ENCODE measurements at places on chromosomes 6 and 20. TPM values are rescaled to one million over a fixed set of nuclear protein-coding genes. Genes with fewer than 3 reads are reported as not detected.

Gene ULBP3
- 16.6 TPM for polyA plus RNA-seq

Gene PRDM13
- polyA plus RNA-seq, result not detected

Gene HRH3
- polyA plus RNA-seq, result not detected

Gene MYBL2
- polyA plus RNA-seq, result 0.73 TPM

Gene PRDM1
- 3.9 TPM for polyA plus RNA-seq

Gene ADGRF1
- 35.3 TPM for polyA plus RNA-seq

GRCh38 chr6:134478764-134479399 lies 161.0 kb upstream of the SGK1 start:
- no peak overlapping the region for H3K27ac ChIP-seq
- no peaks in the 10 kb centered on the region for H3K36me3 ChIP-seq
- H3K4me1 ChIP-seq, result peaks cover 11% of the 10 kb centered on the region
- DNase-seq, result no peak
- H3K27me3 ChIP-seq, result no peaks in the 10 kb centered on the region

GRCh38 chr20:14832630-14833029 lies 495.2 kb upstream of the FLRT3 start:
- H3K4me3 ChIP-seq, result no peak overlapping the region
- no peaks in the 10 kb centered on the region for H3K27me3 ChIP-seq
- DNase-seq, result no peak
- H3K36me3 ChIP-seq, result no peaks in the 10 kb centered on the region
- H3K27ac ChIP-seq, result no peak overlapping the region
- peaks cover 7% of the 10 kb centered on the region for H3K4me1 ChIP-seq

DNA sequence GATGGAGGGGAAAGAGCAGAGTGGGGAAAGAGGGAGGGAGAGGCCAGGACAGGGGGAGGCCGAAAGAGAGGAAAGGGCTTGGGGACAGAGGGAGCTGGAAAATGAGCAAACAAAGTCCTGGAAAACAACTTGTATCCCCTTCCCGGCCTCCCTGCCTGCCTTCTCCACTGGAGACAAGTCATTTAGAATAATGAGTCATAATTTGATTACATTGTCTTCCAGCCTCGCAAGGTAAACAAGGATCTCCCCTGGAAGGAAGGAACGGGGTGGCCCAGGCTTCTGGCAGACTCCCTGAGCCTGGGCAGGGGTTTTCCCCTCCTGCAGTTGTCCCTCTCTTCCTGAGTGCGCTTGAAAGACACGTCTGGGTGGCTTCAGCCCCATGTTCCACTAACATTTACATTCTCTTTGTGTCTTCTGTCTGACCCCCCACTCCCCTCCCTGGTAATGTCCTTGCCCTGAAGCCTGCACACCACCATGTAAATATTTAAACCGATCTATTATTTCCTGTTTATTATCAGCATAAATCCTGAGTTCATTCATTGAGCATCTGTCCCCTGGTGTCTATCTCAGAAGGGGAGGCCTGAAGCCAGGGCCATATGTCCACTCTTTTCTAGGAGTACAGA lies 12.1 kb upstream of the MRPS18A start:
- H3K4me3 ChIP-seq, result no peak overlapping the region
- H3K27ac ChIP-seq, result no peak overlapping the region
- no peaks in the 10 kb centered on the region for H3K36me3 ChIP-seq

DNA sequence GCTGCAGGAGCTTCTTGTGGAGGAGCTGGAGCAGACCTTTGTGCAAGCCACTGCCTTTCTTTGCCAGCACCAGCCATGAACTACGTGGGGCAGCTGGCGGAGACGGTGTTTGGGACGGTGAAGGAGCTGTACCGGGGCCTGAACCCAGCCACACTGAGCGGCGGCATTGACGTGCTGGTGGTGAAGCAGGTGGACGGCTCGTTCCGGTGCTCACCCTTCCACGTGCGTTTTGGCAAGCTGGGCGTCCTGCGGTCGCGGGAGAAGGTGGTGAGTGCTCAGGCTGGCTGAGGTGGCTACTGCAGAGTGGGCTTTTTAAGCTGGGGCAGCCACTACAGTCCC lies 5.1 kb downstream of the LPIN3 start:
- H3K27ac ChIP-seq, result no peak overlapping the region
- peaks cover 15% of the 10 kb centered on the region for H3K36me3 ChIP-seq
- H3K4me1 ChIP-seq, result peaks cover 11% of the 10 kb centered on the region
- no peaks in the 10 kb centered on the region for H3K27me3 ChIP-seq

GRCh38 chr6:31693535-31693934 lies 9.6 kb downstream of the ABHD16A start:
- no peaks in the 10 kb centered on the region for H3K4me1 ChIP-seq
- no peak overlapping the region for H3K27ac ChIP-seq
- no peak for DNase-seq
- no peak overlapping the region for H3K4me3 ChIP-seq
- H3K27me3 ChIP-seq, result no peaks in the 10 kb centered on the region

- H3K4me1 ChIP-seq, result no peaks in the 10 kb centered on the region
- peaks cover 8% of the 10 kb centered on the region for H3K36me3 ChIP-seq
- no peak for DNase-seq
- no peak overlapping the region for H3K27ac ChIP-seq
- H3K27me3 ChIP-seq, result no peaks in the 10 kb centered on the region
Measured at GRCh38 chr6:47574789-47575188, 97.2 kb downstream of the CD2AP start.

DNA sequence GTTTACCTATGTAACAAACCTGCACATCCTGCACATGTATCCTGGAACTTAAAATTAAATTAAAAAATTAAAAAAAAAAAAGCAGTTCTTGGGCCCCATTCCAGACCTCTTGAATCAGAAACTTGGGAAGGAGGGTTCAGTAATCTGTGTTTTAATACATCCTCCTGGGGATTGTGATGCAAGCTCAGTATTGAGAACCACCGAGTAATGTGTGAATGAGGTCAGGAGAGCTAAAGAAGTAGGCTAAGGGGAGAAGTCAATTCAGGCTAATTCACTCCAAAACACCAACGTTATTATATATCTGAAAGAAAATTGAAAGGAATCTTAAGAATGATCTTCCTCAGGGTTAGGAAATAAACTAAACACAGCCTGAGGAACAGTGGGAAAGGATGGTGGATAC lies 120.4 kb downstream of the RNF144B start:
- no peak for DNase-seq
- H3K4me1 ChIP-seq, result peaks cover 6% of the 10 kb centered on the region
- H3K36me3 ChIP-seq, result no peaks in the 10 kb centered on the region

GRCh38 chr6:156912431-156912830 lies 135.3 kb downstream of the ARID1B start:
- H3K4me3 ChIP-seq, result no peak overlapping the region
- no peak overlapping the region for H3K27ac ChIP-seq
- no peaks in the 10 kb centered on the region for H3K4me1 ChIP-seq

DNA sequence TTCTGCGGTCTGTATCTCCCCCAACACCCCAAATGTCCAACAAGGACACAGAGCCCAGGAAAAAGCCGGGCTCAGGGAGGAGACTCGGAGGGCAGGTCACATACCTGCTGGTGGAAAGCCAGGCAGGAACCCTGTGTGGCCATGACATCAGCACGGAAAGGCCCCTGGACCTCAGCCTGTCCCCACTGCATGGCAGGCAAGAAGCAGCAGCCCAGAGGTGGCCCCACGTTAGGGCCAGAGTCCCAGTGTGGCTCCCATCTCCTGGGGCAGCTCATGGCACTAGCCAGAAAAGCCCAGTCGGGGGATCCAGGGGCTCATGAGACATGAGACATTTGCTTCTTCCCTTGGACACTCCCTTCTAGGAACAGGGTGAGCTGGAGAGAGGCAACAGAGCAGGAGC lies 258.7 kb downstream of the DLL1 start:
- no peak overlapping the region for H3K4me3 ChIP-seq
- H3K27ac ChIP-seq, result no peak overlapping the region
- H3K36me3 ChIP-seq, result no peaks in the 10 kb centered on the region

DNA sequence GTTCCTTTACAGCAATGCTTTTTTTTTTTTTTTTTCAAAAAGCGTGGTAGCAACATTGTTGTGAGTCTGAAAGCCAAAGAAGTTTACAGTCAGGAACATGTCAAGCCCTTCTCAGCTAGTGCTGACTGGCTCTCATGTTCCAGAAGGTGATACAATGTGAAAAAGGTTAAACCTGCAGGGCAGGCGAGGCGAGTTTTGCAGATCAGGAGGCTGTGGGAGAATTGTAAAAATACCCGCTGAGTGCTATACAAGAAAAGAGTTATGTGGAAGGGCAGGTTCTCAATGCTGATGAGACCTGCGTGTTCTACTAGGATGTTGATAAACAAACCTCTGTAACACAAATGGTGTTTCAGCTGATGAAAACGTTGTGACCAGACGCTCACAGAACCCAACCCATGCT lies 30.9 kb upstream of the RPP40 start:
- H3K36me3 ChIP-seq, result no peaks in the 10 kb centered on the region
- H3K4me1 ChIP-seq, result peaks cover 32% of the 10 kb centered on the region
- H3K27ac ChIP-seq, result no peak overlapping the region
- DNase-seq, result no peak

GRCh38 chr6:112027942-112028674 lies 25.8 kb upstream of the CCN6 start:
- peaks cover 2% of the 10 kb centered on the region for H3K27me3 ChIP-seq
- peaks cover 7% of the 10 kb centered on the region for H3K4me1 ChIP-seq
- H3K4me3 ChIP-seq, result no peak overlapping the region
- H3K36me3 ChIP-seq, result no peaks in the 10 kb centered on the region
- H3K27ac ChIP-seq, result no peak overlapping the region

DNA sequence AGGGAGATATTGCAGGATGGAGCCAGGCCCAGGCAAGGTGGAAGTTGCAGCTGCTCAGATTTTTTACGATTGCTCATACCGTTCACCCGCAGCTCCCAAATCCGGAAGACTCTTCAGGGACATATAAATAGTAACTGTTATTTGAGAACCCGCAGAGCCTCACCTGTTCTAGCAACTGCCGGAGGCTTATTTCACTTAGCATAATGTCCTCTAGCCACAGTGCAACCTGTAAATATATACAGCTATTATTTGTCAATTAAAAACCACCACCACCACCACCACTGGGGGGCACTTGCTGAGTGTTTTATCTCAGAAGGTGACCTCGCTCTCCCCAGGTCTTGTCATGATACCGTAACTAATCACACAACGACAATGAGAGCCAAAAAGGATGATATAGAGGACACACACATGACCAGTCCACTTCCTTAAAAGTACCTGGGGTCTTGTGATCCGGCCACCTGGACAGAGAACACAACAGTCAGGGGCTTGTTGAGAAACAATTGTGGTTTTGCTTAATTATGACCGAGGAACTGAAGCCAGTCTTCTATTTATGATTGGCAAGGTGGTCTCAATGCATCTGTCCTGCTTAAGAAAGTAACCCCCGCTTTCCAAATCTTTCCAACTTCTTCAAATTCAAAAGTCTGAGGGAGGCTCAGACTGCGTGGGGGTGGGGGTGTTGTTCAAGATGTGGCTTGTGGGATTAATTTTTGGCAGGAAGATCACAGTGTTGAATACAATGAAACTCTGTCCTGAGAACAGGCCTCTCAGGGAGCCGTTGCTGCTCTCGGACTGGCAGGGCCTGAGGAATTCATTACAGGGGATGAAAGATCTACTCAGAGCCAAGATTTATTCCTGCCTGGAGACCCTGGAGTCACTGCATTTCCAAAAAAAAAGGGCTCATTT lies 107.7 kb upstream of the PRND start:
- H3K27ac ChIP-seq, result peak overlapping the region; percentile 32
- no peaks in the 10 kb centered on the region for H3K27me3 ChIP-seq
- no peaks in the 10 kb centered on the region for H3K36me3 ChIP-seq
